Vagina (tissue), 2 donors: ENCODE measurements at places on chromosomes 16 and 17. TPM values are rescaled to one million over a fixed set of nuclear protein-coding genes. Genes with fewer than 3 reads are reported as not detected.

Gene OR1A1
- not detected for total RNA-seq

Gene ANKS3
- 25.3 TPM for total RNA-seq

Gene CLN3
- 22.8 TPM for total RNA-seq

Gene CTRB2
- total RNA-seq, result not detected

Gene P3H4
- total RNA-seq, result 11.5 TPM

Gene GRIN2A
- total RNA-seq, result 1.5 TPM

Gene FBXW10B
- 6.9 TPM for total RNA-seq

DNA sequence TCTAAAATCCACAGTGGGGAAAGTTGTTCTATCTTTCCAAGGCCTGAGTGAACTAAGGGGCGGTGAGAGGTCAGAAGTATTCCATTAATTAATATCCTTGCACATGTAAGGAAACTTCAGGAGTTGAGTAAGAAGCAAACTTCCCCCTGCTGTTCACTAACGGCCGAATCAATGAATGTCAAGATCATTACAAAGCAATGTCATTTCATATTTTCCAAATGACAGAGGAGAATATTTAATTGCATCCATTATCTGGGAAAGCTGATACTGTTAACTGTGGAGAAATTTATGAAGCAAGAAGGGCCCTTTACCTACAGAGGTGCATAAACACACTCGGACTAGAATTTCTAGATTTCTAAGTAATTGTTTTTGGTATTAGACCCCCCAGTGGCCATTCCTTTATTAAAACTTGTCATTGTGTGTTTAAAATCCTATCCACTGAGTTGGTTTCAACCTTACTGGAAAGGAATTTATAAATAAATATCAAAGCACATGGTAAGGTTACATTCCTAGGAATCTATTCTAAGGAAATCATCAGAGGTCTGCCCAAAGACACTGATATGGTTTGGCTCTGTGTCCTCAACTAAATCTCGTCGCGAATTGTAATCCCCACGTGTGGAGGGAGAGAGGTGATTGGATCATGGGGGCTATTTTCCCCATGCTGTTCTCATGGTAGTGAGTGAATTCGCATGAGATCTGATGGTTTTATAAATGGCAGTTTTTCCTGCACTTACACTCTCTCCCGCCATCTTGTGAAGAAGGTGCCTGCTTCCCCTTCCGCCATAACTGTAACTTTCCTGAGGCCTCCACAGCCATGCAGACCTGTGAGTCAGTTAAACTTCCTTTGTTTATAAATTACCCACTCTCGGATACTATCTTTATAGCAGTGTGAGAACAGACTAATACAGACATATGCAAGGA lies 20.4 kb upstream of the SMURF2 start:
- DNase-seq, result no peak

DNA sequence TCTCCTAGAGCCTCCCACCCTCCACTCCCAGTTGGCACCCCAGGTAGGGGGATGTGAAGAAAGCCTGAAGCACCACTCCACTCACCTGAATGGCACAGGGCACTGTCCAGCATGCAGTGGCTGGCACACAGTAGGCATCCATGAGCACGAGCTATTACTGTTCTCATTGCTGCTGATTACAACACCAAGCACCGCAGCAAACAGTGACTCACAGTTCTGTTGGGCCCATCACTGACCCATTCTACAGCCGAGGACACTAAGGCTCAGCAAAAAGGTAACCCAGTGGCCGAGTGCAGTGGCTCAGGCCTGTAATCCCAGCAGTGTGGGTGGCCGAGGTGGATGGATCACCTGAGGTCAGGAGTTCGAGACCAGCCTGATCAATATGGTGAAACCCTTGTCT lies 2.7 kb downstream of the ZSCAN10 start:
- no peak for DNase-seq

- DNase-seq, result no peak
Measured at GRCh38 chr17:39405436-39405835, 4.0 kb upstream of the FBXL20 start.

GRCh38 chr17:45974916-45975630 lies 24.0 kb upstream of the STH start:
- no peak for DNase-seq

GRCh38 chr17:48726916-48727286 lies 1.6 kb downstream of the HOXB13 start:
- DNase-seq, result no peak

GRCh38 chr17:36972186-36972700 lies 23.5 kb downstream of the AATF start:
- DNase-seq, result no peak

DNA sequence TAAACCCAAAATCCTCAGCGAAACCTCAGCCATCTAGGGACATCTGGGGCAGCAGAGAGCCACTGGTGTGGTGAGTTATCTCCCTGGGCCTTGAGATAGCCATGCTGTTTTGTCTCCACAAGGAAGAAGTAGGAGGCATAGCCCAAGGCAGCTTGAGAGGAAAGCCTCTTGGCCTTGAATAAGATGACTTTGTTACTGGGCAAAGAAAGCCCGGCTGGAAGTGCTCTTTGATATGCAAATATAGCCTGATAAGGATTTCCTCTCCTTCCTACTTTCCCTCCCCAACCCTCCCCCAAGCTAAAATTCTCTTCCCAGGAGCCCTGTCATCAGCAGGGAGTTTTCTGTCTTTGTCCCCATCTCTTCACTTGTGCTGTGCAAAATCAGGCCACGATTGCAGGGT lies 694.4 kb downstream of the MAF start:
- peak; percentile 34 for DNase-seq
